ENCODE measurements at places on chromosomes 7 and 10.

DNA sequence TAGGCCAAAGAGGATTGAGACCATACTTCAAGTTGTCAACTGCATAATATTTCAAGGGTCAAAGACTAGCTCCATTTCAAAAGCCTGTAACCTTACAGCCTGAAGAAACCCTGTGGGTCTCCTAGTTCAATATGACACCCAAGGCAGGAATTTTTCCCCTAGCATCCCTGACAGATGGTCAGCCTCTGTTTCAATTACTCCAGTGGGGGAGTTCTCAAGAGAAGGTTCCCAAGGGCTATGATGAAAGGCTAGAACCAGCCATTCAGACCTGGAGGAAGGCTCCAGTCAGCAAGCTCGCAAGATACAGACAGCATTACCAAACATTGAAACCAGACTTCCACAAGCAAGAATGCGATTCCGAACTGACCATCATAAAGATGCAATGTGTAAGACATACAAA is 1.6 kb downstream of the HTR7 start:
- peaks cover 51% of the 10 kb centered on the region for H3K27me3 ChIP-seq
- H3K27ac ChIP-seq: no peak overlapping the region
- no peak for DNase-seq
- H3K36me3 ChIP-seq: peaks cover 20% of the 10 kb centered on the region
- peaks cover 43% of the 10 kb centered on the region for H3K4me1 ChIP-seq

DNA sequence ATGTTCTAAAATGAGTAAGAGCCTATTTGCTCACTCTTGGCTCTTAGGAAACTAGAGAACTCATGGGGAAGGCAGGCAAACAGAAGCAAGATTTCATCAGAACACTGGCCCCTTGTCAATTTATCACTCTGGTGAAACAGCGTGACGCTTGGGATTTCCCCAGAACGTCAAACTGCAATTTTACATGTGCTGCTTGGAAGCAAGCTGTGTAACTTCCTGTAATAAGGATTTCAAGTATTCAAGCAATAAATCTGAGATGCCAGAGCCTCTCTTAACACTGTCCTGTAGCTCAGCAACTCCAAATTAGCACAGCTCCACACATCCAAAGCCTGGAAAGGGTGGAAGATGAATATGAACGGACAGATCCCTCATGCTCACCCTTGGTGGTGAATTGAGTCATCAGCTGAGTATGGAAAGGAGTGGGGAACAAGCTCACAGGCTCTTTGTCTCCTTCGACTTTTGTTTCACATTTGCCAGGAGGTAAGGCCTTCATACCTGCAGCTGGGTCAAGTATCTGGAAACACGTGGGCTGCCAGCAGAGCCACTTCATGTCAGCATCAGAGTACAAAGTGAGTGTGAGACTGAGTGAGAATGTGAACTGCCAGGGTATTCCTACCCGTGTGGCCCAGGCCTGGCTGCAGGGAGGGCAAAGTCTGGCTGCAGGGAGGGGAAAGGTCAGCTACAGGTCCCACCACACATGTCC is 140.4 kb upstream of the NAMPT start:
- H3K27me3 ChIP-seq: no peaks in the 10 kb centered on the region
- H3K36me3 ChIP-seq: no peaks in the 10 kb centered on the region
- DNase-seq: no peak
- H3K4me1 ChIP-seq: peaks cover 5% of the 10 kb centered on the region
- no peak overlapping the region for H3K4me3 ChIP-seq

- H3K4me1 ChIP-seq: peaks cover 13% of the 10 kb centered on the region
- H3K27me3 ChIP-seq: no peaks in the 10 kb centered on the region
- no peaks in the 10 kb centered on the region for H3K36me3 ChIP-seq
Observed at GRCh38 chr7:28466341-28466740, 54.0 kb downstream of the CREB5 start.

DNA sequence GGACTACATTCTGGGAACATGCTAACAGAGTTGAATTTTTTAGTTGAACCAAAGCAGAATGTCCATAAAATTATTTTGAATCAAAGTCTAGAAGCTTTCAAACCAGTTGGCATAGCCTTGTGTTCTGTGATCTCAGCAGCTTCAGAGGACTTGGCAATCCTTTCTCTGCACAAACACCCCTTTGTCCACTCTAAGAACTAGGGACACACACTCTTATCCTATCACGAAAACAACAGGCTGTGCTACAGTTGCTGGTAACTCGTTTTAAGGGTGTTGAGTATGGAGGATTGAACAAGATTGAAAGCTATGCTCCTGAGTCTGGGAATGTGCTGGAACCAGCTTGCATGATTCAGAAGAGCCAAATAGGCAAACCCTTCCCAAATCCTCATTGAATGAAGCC is 76.4 kb upstream of the PRSS58 start:
- no peak overlapping the region for H3K27ac ChIP-seq
- no peak overlapping the region for H3K4me3 ChIP-seq
- no peaks in the 10 kb centered on the region for H3K36me3 ChIP-seq
- DNase-seq: no peak

DNA sequence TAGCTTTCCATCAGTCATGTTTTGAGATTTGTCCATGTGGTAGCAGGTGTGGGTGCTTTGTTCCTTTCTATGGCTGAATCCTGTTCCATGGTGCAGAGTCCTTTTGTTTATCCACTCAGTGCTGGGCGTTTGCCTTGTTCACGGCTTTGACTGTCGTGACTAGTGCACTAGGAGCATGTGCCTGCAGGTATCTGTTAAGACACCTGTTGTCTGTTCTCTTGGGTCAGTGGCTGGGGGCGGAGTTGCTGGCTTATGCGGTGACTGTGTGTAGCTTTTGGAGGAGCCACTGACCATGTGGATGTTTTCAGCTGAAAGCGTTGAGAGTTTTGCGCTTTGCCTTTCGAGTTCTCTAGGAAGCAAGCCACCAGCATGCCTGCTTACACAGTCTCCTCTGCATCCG is 573.1 kb upstream of the FOXK1 start:
- no peak overlapping the region for H3K4me3 ChIP-seq
- no peaks in the 10 kb centered on the region for H3K27me3 ChIP-seq
- H3K4me1 ChIP-seq: peaks cover 10% of the 10 kb centered on the region
- no peak for DNase-seq

DNA sequence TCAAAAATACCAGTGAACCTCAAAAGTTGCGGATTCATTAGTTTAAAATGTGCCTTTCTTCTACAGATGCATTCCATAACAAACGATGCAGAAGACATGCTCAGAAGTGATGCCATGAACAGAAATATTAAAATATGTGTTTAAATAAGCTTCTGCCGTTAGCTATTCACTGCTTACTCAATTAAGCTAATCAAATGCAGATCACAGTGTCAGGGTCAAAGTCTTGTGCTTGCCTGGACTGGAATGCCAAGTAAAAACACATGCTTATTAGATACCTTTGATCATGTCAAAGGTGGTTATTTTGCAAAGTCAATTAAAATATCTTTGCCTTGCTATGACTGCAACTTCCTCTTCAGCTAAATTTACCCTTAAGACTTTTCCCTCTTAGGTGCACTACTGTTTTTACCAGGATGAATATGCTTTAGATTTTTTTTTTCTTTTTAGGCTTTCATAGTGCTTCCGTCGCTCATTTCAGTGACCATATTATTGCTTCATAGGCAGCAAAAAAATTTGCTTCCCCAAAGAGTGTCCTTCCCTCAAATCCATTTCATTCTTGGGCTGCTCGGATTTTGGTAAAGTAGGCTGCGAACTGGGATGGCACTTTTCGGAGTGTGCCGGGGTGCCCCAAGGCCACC is 905 bp downstream of the ASB13 start:
- peak overlapping the region; percentile 78 for H3K4me3 ChIP-seq
- peaks cover 8% of the 10 kb centered on the region for H3K27me3 ChIP-seq

- peaks cover 13% of the 10 kb centered on the region for H3K36me3 ChIP-seq
- H3K4me1 ChIP-seq: peaks cover 76% of the 10 kb centered on the region
- no peak overlapping the region for H3K4me3 ChIP-seq
- no peak for DNase-seq
- no peak overlapping the region for H3K27ac ChIP-seq
Observed at GRCh38 chr7:129831424-129832058, 121.2 kb downstream of the UBE2H start.

DNA sequence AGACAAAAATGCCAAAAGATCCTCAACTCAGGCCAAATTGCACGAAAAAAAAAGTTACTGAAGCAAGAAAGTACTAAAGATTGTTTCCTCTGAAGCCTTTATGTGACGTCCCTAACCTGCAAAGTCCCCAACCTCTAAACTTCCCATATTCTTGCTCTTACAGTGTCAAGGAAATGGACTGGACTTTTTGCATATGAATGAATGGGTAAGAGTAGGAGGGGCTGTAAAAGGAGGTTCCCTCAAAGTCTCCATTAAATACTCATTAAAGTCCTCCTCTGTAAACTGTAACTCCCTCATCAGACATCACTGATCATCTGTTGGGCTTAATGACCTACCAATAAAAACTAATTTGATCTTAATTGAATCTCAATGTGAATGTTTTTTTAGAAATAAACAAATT is 164.8 kb upstream of the STEAP1 start:
- no peak overlapping the region for H3K4me3 ChIP-seq
- peaks cover 96% of the 10 kb centered on the region for H3K27me3 ChIP-seq
- no peak overlapping the region for H3K27ac ChIP-seq
- no peaks in the 10 kb centered on the region for H3K36me3 ChIP-seq
- H3K4me1 ChIP-seq: peaks cover 23% of the 10 kb centered on the region

All from WTC11 (cell line).